ENCODE measurements at places on chromosomes 5 and 9.
A peak's percentile ranks its signal among the peaks of the same experiment; 100 is the strongest.

DNA sequence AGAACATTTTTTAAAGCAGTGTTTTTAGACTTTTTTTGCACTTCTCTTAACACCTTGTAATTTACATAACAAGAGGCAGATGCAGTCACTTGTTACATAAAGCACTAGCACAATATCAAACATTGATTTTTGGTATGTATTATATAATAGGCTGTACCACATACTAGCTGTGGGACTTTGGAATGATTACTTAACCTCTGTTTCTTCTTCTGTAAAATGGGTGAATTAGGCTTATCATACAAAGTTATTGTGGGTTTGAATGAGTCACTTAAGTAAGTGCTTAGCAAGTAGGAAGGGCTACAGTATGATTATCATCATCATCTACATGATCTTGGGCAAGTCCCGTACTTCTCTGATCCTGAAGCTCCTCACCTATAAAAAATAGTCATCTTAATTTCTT lies 2.1 kb downstream of the FAM81B start:
- DNase-seq: no peak

DNA sequence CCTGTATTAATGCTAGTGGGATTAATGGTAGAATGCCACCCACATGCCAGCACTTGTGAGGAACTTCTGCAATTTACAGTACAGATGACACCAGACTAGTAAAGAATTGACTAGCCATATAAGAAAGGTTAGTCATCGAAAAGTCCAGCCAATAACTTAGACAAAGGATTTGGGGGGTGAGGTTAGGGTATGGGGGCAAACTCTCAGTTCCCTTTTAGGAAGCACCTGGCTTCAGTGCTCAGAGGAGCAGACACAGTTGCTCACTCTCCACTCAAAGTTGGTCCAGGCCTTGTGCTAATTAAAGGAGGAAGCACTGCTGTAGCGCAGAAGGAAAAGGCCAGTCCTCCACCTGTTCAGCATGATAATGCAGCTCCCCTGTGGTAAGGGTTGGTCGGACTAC lies 25.2 kb downstream of the TGFBR1 start:
- DNase-seq: no peak

- no peak for DNase-seq
Measured at GRCh38 chr9:20865347-20865746, 166.1 kb downstream of the HACD4 start.

GRCh38 chr5:141508440-141508797 lies 19.5 kb downstream of the PCDHGC5 start:
- DNase-seq: peak; percentile 31

- DNase-seq: peak; percentile 80
Measured at GRCh38 chr9:110923601-110924000, 114.7 kb downstream of the LPAR1 start.

DNA sequence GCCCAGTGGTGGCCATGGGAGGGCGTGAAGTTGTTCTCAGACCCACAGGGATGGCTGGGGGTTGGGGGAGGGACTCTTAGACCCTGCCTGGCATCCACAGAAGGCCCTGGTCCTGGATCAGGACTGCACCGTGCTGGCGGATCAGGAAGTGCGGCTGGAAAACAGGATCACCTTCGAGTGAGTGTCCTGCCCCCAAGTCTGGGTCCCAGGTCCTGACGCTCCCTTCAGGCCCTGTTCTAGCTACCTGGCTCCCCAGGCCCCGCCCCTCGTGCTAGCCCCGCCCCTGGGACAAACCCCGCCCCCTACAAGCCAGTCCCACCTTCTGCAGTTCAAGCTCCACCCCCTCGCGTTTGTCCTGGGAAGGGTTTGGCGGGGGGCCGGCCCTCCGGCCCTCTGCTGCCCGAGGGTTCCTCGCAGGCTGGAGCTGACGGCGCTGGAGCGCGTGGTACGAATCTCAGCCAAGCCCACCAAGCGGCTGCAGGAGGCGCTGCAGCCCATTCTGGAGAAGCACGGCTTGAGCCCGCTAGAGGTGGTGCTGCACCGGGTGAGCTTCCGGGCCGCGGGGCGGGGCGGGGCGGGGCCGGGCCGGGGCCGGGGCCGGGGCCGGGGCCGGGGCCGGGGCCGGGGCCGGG lies 12.9 kb downstream of the RGS14 start:
- DNase-seq: peak; percentile 91

DNA sequence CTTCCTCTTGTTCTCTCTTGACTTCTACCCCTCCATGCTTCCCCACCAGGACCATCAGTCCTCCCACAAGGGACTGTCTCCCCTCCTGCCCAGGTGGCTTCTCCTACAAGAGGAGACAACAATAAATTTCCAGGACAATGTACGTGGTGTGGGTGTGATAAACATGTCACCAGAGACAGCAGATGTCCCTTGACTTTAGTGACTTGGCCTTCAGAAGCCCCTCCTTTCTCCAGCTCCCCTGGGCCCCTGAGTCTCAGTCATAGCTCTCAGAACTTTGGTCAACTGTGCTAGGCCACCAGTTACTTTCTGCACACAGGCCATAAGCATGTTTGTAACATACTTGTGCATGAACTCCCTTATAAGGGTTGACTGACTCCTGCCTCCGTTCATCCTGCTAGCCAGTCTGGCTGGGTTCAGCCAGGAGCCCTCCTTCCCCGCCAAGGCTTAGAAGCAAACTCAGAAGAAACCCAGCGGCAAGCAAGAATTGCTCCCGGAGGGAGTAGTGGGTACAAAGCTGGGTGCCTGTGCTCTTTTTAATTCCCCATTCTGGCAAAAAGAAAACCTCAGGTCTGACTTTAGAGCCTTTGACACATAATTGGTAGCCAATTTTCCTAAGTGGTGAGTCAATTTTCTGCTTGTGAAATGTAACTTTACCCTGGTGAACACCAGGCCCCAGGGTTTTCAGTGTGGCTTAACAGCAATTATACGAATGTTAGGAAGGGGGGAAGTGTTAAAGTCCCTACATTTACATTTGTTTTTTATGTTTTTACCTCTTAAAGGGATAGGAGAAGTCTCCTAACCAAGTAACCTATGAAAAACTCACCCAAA lies 49.2 kb downstream of the EBF1 start:
- peak; percentile 28 for DNase-seq

DNA sequence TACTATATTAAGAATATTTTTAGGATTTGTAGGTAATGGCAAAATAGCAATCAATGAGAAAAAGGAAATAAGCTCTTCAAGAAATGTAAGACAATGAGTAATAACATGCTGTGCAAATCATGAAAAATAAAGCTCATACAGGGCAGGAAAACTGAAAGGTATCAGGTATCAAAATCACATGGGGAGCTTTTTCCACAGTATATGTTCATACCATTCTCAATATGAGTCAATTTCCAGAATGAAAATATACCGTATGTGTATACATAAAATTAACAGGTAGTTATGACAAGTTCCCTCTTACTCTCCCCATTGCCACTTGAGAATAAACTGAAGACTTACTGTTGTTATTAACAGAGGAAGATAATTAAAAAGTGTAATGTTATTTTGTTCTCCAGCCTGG lies 35.9 kb downstream of the EFCAB9 start:
- DNase-seq: peak; percentile 14

- DNase-seq: no peak
Measured at GRCh38 chr9:17800418-17800817, 221.6 kb downstream of the SH3GL2 start.

GRCh38 chr5:7495131-7495517 lies 99.2 kb downstream of the ADCY2 start:
- DNase-seq: no peak

- DNase-seq: no peak
Measured at GRCh38 chr5:1508659-1509290, 15.0 kb downstream of the LPCAT1 start.

Measured in iris pigment epithelial cell (primary cell).